ENCODE measurements at places on chromosomes 2 and 18.

GRCh38 chr2:74921236-74921736 is 37.2 kb upstream of the POLE4 start:
- DNase-seq: no peak

DNA sequence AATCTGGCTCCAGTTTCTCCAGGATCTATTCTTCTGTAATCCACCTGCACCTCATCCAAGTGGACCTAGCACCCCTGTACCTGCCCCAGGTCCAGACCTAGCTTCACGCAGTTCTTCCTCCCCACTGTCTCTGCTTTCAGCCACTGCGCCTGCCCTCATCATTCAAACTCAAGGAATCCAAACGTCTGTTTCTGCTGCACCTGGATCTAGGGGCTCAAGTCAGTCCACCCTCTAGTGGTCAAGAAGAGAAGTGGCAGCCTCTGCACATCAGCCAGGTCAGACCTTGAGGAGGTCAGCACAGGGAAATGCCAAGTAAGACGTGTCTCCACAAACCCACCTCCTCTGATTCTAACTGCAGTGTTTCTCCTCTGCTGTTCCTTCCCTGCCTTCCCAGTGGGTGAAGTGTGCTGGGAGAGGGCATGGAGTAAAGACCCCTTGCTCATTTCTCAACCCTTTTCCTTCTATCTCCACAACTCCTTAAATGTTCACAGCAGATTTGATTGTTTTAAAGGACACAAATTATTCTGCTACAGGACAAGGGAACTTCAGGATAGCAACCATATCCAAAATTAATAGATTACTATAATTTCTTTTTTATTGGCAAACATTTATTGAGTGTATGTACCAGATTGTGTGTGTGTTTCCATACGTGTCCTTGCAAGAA is 8.6 kb upstream of the RNF152 start:
- DNase-seq: no peak

DNA sequence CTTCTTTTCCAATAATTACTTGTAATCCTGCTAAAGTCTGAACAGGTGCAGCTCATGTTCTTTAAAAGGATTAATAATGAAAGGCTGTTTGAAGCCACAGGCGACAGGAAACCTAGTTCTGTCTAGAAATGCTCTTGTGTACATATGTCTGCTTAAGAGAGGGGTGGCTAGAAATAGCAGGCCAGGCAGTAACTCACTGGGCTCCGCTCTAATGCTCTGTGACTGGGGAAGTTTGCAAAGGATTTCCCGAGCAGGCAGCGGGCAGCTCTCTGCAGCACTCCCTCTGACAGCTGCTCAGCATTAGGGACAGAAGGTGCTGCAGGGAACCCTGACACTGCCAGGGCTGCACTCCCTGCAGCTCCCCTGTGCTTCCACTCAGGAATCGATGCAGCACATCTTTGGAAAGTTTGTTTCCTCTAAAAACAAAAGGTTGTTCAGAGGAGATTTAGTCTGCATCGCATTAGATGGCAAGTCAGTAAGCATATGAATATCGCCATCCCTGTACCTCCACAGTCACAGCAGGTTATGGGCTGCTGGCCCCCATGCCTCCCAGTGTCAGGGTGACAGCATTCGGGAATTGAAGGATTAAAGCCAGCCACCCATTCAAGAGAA is 33.1 kb upstream of the TTC39C start:
- no peak for DNase-seq

- peak; percentile 14 for DNase-seq
These were observed 227.3 kb upstream of the RAB12 start for GRCh38 chr18:8381821-8382459.

- DNase-seq: no peak
These were observed 1185.8 kb downstream of the SUCLG1 start for GRCh38 chr2:83273322-83273721.

DNA sequence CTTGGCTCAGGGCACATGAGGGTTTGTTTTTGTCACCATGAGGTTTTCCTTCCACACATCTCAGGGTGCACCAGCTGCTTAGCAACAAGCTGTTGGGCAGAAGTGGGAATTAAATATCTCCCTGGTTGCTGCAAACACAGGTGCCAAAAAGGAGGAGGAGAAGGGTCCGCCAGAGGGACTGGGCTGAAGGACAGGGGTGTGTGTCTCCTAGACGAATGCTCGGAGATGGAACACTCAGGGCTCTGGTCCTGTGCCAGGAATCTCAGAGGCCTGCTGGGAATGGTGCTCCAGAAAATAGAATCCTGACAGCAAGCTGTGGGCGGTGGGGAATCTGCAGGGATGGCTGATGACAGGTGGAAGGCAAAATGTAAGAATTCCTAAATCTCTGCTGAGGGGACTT is 94.5 kb downstream of the VSNL1 start:
- no peak for DNase-seq

- no peak for DNase-seq
These were observed 3.6 kb upstream of the D2HGDH start for GRCh38 chr2:241730671-241731293.

GRCh38 chr18:40672590-40672989 is 1282.4 kb upstream of the PIK3C3 start:
- no peak for DNase-seq

- DNase-seq: no peak
These were observed 11.2 kb downstream of the ZNF142 start for GRCh38 chr2:218648088-218648786.

- no peak for DNase-seq
These were observed 466.5 kb downstream of the METTL4 start for GRCh38 chr18:2104620-2105462.

GRCh38 chr2:201879996-201880395 is 73.7 kb downstream of the CDK15 start:
- no peak for DNase-seq

GRCh38 chr2:202079310-202079709 is 6.3 kb downstream of the KIAA2012 start:
- DNase-seq: no peak

GRCh38 chr2:74593826-74594772 is 39.6 kb downstream of the DOK1 start:
- no peak for DNase-seq

DNA sequence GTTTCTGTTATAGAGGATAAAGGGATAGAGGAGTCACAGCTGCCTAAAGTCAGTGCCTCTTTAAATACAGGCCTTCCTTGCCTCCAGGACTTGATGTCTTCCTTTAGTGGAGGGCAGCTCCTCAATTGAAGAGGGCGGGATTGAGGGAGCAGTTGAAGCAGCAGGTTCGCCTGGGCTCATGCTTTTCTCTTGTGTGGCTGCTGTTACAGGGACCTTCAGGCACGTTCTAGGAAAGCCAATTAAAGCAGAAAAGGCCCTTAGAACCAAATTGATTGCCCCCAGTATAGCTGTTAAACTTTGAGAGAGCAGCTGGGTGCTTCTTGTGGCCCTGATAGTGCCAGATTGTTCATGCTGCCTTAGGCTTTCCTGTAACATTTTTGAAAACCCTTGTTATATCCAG is 42.0 kb upstream of the LTBP1 start:
- no peak for DNase-seq

DNA sequence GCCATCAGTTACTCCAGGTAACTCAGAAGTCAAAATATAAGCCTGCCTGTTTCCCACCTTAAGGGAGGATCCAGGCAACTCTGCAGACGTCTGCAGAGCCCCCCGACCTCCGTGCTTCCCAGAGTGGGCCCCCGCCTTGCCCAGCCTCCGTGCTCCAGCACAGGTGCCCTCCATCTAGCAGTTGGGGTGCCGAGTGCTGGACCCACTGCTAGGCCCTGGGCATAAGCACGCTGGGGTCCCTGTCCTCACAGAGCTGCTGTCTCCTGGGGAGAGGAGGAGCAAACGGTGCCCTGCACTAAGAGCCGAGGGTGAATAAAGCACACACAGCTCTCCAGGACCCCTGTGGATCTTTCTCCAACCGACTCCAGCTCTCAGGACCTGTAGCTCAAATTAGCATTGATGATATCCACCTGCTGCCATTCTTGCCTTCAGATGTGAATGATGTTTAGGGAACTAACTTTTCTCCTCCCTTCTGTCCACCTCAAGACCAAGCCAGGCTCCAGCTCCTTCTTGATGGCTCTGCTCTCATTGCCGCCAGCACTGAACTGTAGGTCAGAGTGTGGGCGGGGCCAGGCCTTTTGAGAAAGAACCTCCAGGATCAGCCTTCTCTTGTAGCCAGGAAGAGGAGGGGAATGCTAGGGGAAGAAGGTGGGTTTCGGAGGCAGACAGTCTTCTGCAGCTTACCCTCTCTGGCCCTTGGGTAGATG is 121.2 kb downstream of the SMAD7 start:
- DNase-seq: peak; percentile 80

DNA sequence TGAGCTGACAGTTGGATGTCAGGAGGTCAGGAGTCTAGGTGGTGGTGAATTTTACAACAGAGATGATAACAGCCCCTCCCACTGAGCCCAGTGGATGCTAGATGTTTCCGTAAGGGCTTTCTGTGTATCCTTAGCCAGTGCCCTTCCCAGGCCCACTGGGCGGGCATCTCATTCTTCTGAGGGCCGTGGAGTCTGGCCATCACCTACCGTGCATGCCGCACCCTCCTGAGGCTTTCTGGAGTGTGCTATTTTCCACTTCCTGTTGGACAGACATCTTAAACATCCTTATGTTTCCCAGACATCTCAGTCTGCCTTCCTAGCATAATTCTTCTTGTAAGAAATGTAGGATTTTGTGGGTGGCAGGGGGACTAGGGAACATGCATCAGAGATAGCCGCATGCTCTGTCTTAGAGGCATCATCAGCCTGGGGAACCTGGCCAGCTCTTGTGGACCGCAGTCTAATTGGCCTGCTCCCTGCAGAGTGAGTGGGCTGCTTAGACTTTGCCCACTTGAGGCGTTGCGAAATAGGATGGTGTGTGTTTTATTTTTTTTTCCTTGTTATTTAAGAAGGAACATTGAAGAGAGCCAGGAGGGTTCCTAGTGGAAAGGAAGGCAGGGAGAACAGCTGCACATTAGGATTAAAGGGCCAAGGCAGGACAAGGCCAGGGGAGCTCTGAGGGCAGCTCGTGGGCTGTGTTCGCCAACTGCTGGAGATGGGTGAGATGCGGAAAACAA is 135.8 kb downstream of the SH3RF3 start:
- DNase-seq: peak; percentile 67

GRCh38 chr2:109473616-109474318 is 140.0 kb downstream of the SEPTIN10 start:
- DNase-seq: no peak

- DNase-seq: no peak
These were observed 3.5 kb downstream of the CWC22 start for GRCh38 chr2:180003559-180003958.

DNA sequence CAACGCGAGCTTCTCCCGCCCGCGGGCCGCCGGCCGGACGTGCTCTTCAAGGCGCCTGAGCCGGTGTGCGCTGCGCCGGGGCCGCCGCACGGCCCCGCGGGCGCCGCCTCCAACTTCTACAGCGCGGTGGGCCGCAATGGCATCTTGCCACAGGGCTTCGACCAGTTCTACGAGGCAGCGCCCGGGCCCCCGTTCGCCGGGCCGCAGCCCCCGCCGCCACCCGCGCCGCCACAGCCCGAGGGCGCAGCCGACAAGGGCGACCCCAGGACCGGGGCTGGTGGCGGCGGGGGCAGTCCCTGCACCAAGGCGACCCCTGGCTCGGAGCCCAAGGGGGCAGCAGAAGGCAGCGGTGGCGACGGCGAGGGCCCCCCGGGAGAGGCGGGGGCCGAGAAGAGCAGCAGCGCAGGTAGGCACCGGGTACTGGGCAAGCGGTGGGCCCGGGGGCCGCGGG is 676 bp downstream of the HOXD11 start:
- no peak for DNase-seq

DNA sequence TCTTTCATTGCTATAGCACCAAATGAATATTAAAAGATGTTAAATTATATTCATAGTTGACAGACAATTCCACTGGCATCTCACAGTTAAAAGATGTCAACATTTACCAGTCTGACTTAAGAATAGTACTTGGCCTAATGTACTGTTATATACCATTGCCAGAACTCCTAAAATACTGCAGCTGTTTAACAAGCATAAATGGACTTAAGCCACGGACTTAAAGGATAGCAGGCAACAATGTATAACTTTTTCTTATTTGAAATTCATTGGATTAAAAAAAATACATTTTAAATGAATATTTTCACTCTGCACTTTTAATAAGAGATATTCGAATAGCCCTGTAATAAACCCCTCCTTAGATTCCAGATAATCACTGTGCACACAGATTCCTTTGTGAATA is 3.8 kb downstream of the TCF4 start:
- DNase-seq: no peak

DNA sequence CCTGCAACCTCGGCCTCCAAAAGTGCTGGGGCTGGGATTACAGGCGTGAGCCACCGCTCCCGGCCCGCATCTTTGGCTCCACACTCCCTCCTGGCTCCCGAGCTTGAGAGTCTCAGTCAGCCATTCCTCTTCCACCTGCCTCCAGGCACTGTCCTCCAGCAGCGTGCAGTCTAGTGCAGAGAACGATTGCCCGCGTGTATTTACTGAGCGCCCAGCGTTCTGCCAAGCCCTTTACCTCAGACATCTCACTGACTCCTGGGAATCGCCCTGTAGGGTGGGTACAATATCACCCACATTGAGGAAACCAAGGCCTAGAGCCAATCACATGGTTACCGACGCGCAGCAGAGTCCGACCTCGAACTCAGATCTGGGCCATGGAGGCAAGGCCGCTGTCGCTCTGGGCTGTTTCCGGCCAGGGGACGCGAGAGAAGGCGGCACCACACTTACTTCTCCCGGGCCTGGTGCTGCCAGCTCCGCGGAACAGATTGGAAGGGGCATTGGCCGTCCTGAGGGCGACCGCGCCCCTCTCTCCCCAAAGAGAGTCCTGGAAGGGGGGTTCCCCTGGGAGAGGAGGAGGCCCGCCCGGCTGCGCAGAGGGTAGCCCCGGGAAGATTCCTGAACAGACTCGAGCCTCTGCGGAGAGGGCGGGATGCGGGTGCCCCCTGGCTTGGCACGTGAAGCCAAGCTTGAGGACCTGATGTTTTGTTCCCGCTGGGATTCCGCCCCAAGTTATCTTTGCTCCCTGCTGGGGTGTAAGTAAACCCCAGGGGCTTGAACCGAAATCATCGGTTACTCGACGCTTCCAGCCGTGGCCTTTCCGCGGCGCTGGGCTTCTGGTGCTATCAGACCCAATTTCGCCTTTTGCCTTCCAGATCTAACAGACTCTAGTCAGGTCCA is 5.2 kb upstream of the DLX2 start:
- no peak for DNase-seq

DNA sequence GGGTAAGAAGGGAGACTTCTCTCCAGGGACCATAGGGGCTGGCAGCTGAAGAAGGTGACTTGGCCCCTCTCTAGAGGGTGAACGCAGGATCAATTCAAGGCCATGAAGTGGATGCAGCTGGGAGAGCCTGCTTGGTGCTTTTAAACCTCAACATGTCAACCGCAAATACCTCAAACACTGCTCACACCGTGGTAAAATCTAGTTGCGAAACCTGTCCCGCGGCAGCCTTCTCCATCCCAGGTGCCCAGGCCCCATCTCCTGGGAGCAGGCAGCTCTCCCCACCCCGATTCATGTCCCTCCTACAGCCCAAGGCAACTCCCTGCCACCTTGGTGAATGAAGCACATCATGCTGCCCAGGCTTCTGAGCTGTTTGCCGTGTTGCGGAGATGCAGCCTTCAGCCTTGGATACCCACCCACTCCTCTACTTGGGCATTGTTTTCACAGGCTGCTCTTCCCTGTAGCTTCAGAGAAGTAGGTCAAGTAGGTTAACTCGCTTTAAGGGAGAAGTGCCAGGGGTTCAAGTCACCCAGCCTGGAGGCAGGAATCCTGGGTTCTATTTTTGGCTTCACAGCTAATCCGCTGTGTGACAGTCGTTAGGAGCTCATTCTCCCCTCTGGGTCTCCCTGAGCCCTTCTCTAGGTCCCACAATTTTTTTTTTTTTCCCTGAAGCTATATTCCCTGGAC is 6.2 kb upstream of the EFR3B start:
- DNase-seq: no peak
